T-helper 2 cell treated with Interferon-gamma antibody and Interleukin-4, amounts not matched to agents 5 μg/mL and 100 μg/mL, for 36 hours (primary cell): ENCODE measurements at places on chromosomes 7 and 10.

- DNase-seq: no peak
Measured at GRCh38 chr7:151852486-151853396, 24.2 kb downstream of the PRKAG2 start.

GRCh38 chr7:100687751-100688300 is 6.2 kb downstream of the GIGYF1 start:
- no peak for DNase-seq

GRCh38 chr10:6396652-6397051 is 183.4 kb downstream of the PRKCQ start:
- no peak for DNase-seq

GRCh38 chr7:506391-506831 is 13.2 kb downstream of the PDGFA start:
- DNase-seq: no peak

DNA sequence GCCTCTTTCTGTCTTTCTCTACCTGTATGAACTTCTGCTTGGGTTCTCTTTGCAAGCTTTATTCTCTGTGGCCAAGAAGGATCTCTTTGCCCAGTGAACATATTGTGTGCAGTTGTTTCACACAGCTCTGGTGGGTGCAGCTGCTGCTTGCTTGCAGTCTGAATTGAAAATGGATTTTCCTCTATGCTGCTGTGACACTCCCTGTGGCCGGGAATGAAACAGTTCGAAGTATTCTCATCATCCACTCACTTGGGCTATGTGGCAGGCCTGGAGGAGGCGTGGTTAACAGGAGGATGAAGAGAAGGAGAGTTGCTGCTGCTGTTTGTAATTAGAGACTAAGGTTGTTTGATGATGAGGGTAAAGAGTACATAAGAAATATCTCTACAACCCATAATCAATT is 28.4 kb upstream of the ITGA8 start:
- no peak for DNase-seq

GRCh38 chr7:115145512-115145911 is 223.6 kb downstream of the MDFIC start:
- DNase-seq: no peak

- DNase-seq: no peak
Measured at GRCh38 chr10:88848499-88848898, 3.1 kb downstream of the ANKRD22 start.

GRCh38 chr10:118990326-118990725 is 39.2 kb upstream of the NANOS1 start:
- no peak for DNase-seq

- DNase-seq: no peak
Measured at GRCh38 chr7:26321435-26321834, 29.8 kb downstream of the SNX10 start.

GRCh38 chr10:71432956-71433767 is 36.4 kb downstream of the CDH23 start:
- DNase-seq: no peak

GRCh38 chr10:4102802-4103344 is 317.9 kb upstream of the KLF6 start:
- no peak for DNase-seq

DNA sequence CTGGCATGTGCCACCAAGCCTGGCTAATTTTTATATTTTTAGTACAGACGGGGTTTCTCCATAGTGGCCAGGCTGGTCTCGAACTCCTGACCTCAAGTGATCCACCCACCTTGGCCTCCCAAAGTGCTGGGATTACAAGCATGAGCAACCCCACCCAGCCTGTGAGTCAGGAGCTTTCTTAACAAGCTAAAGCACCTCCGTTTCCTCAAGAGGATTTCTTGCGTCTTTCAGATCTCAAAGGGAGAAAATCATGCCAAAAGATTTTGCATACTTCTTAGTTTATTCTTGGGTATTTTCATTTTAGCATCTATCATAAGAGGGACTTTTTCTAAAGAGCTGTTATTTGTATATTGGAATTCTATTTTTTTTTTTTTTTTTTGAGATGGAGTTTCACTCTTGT is 47.9 kb upstream of the FOXK1 start:
- no peak for DNase-seq

DNA sequence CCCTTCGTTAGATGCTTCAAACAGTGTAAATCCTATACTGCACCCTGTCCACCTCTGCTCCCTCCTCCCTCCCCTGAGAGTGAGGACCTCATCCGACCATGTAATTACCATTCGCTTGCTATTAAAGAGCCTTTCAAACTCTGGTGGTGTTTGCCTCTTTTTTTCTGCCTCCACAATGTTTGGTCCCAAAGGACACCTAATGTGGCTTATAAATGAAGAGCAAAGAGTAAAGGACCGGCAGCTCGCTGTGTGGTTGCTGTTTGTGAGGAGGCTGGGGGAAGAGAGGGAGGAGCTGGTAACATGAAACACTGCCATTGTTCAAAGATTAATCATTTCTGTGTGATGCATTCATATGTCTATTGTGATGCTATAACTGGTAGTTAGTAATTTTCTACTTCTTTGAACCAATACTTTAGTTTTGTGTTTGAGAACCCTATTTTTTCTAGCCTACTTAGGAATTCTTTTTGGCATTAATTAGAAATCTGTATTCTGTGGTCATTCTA is 27.9 kb downstream of the MTURN start:
- DNase-seq: no peak

DNA sequence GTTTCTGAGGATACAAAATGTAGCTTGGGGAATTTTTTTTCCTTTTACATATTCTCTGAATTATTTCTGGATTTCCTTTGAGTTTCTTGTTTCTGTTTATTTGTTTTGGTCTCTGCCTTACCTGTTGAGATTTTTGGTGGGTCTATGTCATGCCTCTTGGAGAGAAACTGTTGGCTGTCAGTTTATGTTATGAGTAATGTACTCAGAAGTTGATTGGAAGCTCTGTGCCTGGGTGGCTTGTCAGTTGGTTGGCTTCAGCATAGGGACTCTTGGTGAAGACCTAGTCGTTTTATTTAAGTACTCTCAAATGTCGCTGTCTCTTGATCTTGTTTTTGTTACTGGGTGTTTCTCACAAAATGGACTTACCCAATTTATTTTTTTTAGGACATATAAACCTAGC is 132.4 kb downstream of the CDK14 start:
- DNase-seq: no peak

DNA sequence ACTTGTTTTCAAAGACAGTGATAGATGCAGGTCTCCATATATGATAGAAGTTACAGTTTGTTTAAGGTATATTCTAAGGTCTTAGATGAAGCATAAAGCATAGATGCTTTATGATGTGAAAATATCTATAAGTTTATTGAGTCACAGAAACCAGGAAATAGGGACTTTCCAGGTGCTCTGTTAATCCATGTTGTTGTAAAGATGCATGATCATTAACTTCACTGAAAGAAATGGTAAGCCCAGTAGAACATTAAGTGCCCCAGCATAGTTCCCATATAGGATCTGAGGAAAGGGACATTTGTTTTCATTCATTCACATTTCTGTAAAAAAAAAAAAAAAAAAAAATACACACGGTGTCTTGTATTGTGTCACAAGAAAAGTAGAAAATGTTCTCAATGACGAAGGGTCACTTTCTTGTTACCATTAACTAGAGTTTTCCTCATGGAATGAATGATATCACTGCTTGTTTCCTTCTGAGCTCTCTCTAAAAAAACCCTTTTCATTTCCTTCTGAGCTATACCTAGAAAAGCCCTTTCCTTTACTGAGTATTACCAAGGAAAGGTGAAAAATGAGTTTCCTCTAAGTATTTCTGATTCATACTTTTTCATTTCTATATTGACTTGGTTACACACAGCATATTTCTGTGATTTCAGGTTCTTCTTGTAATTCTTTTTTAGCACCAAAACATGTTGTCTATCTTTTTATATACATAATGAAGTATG is 105.2 kb downstream of the MACC1 start:
- DNase-seq: no peak

DNA sequence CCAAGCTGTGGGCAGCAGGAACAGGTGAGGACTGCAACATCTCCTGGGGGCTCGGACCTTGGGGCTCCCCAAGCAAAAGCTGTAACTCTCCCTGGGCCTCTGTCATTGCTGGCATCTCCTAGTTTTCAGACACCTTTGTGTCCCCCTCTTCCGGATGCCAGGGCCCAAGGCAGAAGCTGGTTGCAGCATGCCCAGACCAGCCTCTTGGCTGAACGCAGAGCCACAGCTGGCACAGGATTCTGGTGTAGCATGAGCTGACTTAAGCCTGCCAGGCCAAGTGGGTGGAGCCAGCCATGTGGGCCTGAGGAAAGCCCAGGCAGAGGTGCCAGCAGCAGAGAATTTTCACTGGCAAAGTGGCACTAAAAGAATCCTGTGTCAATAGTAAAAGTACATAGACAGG is 43.5 kb downstream of the ZWINT start:
- no peak for DNase-seq

DNA sequence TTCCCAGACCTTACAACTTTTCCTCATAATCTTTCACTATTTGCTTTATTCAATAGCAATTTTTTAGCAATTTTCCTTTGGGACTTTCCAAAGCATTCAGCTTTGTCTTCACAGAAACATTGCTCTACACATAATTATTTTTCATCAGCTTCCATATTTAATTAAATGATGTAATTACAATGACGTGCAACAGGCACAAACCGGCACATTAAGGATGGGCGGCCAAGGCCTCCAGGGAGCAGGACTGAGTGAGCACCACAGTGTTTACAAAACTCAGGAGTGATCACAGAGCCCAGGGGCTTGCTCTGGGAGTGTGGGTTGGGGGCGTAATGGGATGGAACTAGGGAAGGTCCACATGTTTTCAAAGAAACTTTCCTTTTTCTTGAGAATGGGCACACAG is 69.8 kb downstream of the MAD1L1 start:
- DNase-seq: no peak

DNA sequence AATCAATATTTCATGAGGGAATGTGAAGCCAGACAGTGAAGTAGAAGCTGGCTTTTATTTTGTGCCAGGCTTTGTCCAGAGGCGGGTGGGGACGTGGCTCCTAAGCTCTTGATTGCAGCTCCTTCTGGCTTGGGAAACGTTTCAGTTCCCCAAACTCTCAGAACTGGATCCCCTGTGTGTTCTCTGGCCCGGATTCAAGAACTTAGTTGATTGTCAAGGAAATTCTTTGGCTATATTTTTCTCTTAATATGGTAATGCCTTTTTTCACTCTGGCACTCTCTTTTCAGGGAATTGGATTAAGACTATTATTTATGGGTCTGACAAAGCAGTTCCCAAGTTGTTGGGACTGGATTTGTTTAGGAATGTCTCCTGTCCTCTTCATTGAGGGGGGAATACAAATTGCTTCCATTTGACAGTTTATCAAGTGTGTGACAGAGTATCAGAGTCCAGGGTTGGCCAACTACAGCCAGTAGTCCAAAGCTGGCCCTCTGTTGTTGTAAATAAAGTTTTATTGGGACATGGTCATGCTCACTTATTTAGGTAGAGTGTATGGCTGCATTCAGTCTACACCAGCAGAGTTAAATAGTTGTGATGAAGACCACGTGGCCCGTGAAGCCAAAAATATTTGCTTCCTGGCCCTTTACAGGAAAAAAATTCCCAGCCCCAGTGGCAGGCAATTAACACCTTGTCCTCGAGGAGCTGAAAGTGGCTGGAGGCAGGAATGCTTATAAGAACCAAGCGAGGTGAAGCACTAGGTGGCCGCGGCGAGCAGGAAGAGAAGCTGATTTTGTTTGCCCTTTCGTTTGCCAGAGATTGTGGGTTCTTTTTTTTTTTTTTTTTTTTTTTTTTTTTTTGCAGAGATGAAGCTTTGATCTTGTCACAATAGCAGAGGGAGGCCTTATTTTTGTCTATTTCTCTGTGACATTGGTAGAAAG is 34.3 kb downstream of the HTRA1 start:
- DNase-seq: no peak

- DNase-seq: no peak
Measured at GRCh38 chr7:20299145-20299544, 31.6 kb upstream of the ITGB8 start.
